ENCODE measurements at places on chromosomes 6 and 20.
A peak's percentile ranks its signal among the peaks of the same experiment; 100 is the strongest.

DNA sequence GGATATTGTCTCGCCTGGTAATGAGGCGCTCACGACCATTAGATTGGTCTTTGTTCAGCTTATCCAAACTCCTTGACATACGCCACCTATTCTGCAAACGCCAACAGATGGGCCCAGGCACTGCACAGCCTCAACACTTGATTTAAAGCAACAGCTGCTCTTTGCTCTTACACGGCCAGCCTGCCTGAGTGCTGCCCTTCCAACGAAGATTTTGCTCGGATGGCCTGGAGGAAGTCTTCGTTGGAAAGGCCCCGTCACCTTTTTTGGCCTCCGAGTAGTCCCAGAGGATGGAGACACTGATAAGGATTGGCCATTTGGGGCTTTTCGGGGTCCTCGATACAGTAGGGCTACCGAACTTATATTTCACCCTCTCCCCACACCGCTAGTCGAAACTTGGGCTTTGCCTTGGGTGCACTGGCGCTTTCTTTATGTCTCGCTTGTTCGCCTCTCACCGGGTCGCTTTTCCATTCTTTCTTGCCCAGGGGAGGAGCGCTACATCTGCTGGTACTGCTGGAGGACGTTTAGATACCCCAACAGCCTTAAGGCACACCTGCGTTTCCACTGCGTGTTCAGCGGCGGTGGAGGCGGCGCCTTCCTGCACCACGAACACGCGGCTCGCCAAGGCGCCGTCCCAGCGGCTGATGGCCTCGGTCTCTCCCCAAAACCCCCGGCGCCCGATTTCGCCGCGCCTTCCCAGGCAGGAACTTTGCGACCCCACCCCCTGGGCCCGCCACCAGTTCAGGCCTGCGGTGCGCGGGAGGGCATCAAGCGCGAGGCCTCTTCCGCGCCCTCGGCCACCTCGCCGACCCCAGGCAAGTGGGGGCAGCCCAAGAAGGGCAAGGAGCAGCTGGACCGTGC lies 6.1 kb downstream of the PRDM13 start:
- no peak for DNase-seq

GRCh38 chr6:130138116-130138908 lies 84.4 kb downstream of the SAMD3 start:
- DNase-seq = no peak

GRCh38 chr6:43723737-43724295 lies 36.2 kb upstream of the MRPS18A start:
- peak; percentile 33 for DNase-seq

- peak; percentile 5 for DNase-seq
Observed at GRCh38 chr6:27547157-27548075, 74.5 kb upstream of the ZNF184 start.

- no peak for DNase-seq
Observed at GRCh38 chr6:56949925-56950495, 4.9 kb upstream of the BEND6 start.

DNA sequence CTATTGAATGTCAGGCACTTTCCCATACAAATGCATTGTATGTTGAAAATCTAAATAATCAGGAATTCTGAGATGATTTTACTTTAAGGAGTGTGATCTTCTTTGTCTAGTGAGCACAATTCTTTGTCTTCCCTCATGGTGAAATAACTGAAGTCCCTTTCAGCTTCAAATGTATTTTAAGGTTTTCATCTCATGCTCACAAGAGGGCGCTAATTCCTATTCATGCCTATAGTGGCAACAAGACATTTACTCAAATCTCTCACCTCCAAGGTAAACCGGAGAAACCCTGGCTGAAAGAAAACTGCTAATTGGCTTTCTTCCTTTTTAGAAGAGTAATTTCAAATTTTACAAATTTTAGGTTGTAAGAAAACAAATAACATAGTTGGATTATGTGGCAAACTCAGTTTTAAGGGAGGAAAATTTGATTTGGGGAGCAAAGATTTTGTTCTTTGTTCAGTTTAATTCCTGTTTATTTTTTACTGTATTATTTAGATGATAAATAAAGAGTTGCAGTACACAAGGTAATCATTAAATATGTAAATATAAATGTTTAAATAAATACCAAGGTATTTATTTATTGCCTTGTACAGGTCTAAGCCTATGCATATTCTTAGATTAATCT lies 69.1 kb downstream of the SLC35F1 start:
- DNase-seq = peak; percentile 18

GRCh38 chr6:33276864-33277662 lies at the start of gene B3GALT4:
B3GALT4 (plus strand) TSS chr6:33277123; CDS start chr6:33277420, 297 bp downstream.
- peak; percentile 62 for DNase-seq

DNA sequence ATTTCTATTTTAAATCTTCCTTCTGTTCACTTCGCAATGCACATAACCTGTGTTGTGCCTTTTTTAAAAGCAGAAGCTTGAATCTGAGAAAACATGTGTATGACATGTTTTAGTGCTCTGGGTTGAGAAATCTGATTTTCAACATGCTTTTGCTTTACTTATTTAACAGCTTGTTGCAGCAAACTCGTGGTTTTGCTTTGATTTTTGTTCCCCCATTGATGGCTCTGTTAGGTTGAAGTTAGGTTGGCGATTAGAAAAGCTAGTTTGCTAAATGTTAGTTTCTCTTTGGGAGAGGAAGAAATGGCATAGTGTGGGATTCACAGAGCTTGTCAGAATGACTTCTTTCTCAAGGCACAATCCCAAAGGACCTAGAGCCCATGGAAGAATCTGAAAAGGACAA lies 170.8 kb downstream of the TMEM242 start:
- DNase-seq = no peak

GRCh38 chr20:3367089-3367488 lies 40.4 kb downstream of the DNAAF9 start:
- DNase-seq = no peak

GRCh38 chr20:51310216-51310615 lies 232.3 kb downstream of the NFATC2 start:
- DNase-seq = no peak
